ENCODE measurements at places on chromosomes 1 and 21.

GRCh38 chr1:41582004-41582325, 97.5 kb upstream of the EDN2 start:
- DNase-seq = no peak

GRCh38 chr1:176604461-176604860, 141.5 kb downstream of the PAPPA2 start:
- no peak for DNase-seq

DNA sequence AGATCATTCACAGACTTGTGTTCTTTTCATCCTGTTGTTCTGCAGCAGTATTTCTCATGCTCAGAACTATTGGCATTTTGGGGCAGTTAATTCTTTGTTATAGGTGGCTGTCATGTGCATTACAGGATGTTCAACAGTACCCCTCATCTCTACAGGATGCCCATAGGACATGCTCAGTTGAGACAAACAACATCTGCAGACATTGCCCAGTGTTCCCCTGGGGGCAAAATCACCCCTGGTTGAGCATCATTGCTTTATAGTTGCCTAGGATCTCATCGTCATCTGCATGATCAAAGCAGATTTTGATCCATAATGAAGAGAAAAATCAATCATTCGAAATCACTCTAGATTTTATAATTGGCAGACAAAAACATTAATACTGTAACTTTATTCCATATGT, 222.5 kb upstream of the CACYBP start:
- no peak for DNase-seq

- DNase-seq = no peak
Observed at GRCh38 chr1:818618-819291, 105.0 kb upstream of the SAMD11 start.

- no peak for DNase-seq
Observed at GRCh38 chr1:36257375-36257767, 33.1 kb downstream of the THRAP3 start.

- no peak for DNase-seq
Observed at GRCh38 chr1:235820061-235820460, 46.6 kb downstream of the LYST start.

DNA sequence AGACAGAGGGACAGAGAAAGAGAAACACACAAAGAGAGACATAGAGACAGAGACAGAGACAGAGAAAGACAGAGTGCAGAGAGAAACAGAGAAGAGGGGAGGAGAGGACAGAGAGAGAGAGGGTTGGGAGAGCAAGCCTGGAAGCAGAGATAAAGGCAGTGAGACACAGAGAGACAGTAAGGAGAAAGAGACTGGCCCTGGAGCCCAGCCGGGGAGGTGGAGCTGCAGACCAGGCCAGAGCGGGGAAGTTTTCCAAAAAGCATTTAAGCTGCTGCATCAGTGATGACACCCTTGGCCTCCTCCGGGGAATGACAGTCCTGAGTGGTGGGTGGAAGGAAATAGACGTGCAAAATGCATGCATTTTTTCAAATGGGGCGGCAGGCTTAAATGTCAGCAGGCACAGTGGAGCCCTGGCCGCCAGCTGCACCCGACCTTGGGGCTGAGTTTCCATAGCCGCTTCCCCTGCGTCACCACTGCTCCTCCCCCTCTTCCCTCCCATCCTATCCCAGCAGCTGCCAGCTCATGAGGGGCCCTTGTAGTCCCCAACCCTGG, 95.4 kb upstream of the KLHDC7A start:
- no peak for DNase-seq

- peak; percentile 1 for DNase-seq
Observed at GRCh38 chr21:45992301-45993209, 11.0 kb downstream of the COL6A1 start.

GRCh38 chr1:6245869-6246496, 2.0 kb downstream of the HES3 start:
- DNase-seq = peak; percentile 46

- DNase-seq = no peak
Observed at GRCh38 chr1:178540204-178540603, 27.3 kb downstream of the TEX35 start.

DNA sequence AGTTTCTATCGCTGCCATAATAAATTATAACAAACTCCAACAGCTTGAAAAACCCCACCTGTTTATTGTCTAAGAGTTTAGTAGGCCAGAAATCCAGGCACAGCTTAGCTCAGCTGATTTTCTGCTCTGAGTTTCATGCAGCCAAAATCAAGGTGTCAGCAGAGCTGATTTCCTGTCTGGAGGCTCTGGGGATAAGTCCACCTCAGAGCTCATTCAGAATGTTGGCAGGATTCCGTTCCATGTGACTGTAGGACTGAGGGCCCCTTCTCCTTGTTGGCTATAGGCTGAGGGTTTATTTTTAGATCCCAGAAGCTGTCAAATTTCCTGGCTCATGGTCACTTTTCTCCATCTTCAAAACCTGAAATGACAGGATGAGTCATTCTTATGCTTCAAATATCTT, 91.6 kb upstream of the CHODL start:
- no peak for DNase-seq

- no peak for DNase-seq
Observed at GRCh38 chr1:243496187-243496646, 240.4 kb downstream of the SDCCAG8 start.

GRCh38 chr1:65259816-65260215, 49.5 kb upstream of the DNAJC6 start:
- no peak for DNase-seq

- no peak for DNase-seq
Observed at GRCh38 chr1:84737590-84737989, 47.3 kb upstream of the SSX2IP start.

DNA sequence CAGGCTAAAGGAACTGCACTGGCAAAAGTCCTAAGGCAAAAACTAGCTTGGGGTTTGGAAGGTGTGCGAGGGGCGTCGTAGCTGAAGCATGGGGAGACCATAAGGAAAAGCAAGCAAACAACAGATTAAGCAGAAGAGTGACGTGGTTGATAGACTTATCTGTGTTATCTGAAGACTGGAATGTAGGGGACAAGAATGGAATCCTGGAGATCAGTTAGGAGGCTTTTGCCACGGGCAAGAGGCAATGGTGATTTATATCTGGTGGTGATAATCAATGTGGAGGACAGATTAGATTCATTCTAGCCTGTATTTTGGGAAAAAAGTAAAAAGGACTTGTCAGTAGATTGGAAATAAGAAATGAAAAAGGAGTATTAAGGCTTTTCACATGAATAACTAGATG, 97.4 kb downstream of the ITSN1 start:
- no peak for DNase-seq

DNA sequence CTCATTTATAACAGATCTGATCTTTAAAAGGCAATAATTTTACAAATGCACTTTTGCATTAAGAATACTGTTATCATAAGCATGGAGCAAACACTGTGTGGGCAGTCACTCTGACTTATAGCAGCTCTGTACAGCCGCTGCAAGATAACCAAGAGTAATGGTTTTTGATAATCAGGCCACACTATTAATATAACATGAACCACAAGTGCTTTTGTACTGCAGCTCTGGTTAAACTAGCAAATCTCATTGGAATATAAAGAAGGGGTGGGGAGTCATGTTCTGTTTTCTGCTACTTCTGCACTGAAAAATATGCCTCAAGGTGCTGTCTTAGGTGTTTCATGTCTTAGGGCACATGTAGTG, 357.4 kb downstream of the LMO4 start:
- DNase-seq = no peak

DNA sequence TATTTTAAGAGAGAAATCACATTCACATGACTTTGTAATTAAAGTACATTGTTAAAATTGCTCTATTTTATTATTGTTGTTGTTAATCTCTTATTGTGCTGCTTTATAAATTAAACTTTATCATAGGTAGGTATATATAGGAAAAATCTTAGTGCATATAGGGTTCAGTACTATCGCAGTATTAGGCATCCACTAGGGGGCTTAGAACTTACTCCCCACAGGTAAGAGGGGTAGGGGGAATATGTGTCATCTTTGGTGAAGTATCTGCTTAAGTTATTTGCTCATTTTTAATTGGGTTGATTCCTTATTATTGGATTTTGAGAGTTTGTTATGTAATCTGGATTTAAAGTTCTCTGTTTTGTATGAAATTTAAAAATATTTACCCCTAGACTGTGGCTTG, 385.2 kb downstream of the DUSP10 start:
- no peak for DNase-seq

DNA sequence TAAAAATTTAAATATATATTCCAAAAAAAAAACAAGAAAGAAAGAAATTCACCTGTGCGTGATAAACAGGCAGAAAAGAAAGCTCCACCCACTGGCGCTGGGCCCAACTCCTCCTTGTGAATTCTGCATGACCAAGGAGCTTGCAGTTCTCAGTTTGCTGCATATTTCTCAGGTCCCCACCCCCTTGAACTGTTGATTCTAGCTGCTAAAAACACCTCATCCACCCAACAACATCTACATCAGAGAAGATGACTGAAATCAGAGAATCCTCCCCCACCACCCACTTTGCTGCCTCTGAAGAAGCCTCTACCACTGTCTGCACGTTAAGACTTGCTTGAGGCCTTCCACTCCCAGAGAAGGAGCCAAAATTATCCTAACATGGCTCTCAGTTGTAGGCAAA, 104.8 kb downstream of the RGS2 start:
- no peak for DNase-seq

DNA sequence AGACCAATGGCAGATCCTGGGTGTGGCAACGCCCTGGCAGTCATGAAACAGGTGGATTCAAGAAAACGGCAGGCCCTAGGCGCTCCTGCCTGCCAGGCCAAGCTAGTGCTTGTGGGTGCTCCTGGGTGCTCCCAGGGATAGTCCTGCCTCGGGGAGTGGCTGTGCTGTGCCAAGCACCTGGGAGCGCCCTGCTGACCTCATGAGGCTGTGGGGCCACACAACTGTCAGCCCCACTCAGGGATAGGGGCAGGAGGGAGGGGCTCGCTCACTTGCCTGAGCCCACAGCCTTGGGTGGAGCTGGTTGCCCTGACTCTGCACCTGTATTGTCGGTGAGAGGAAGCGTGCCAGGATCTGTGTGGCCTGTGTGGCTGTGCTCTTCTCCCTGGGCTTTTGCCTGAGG, 9.4 kb downstream of the SNAP47 start:
- DNase-seq = no peak

DNA sequence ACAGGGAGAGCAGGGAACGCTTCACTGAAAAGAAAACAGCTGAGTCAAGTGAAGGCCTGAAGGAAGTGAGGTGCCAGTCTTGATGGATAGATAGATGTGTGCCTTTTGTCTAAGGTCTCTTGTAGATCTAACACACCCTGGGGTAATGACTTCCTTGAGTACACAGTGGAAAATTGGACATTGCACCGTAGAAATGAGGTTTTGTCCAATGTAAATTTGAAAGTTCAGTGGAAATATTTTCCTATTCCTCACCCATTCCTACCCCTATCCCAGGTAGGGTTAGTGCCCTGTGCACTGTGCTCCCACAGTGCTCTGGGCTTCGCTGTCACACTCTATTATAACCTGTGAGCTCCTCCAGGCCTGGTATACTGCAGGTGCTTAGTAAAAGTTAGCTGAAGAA, 24.3 kb downstream of the ZMYND12 start:
- DNase-seq = no peak

DNA sequence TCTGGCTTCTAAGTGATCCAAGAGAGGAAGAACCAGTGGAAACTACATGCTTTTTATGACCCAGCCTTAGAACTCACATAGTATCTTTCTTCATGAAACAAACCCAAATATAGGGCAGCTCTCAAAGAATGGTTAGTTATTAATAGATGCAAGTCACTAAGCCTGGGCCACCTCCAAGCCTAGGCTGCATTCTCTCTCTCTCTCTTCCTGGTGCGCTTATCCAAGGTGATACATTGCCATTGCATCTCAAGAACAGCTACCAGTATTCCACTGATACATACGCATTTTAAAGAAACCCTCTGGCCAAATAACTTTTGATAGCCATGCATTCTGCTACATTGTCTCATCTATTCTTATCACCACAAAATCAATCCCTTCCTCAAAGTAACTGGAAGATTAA, 455.6 kb upstream of the ADGRL2 start:
- no peak for DNase-seq

DNA sequence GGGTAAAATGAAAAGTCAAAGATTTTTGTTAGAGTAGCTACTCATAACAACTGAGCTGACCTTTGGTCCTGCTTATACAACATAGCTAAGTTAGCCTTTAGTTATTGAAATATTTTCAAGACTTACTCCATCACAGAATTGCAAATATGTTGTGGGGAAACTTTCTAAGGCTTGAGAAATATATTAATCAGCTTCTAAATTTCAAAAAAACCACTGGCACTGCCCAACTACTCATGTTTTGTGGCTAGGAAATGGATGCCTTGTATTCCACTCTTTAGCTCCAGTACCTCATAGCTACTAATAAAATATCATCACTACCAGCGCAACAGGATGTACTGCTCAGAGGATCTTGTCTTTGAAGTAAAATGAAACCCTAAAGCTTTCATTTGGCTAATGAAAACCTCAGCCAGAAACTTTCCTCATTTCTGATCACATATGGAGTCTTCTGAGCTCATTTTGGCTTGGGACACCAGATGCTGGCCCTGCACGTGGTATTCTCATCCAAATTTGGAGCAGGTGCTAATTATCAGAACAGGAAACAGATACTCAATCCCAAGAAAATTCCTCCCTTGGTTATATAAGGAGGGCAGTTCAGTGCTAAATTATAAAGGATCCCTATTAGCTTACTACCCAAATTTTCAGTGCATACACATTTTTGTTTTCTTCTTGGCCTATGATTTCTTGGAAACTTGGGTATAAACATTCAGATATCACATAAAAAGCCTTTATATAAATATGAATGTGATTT, 690.7 kb downstream of the ADGRL2 start:
- DNase-seq = no peak

GRCh38 chr1:236773919-236774318, 21.2 kb upstream of the MTR start:
- DNase-seq = no peak

DNA sequence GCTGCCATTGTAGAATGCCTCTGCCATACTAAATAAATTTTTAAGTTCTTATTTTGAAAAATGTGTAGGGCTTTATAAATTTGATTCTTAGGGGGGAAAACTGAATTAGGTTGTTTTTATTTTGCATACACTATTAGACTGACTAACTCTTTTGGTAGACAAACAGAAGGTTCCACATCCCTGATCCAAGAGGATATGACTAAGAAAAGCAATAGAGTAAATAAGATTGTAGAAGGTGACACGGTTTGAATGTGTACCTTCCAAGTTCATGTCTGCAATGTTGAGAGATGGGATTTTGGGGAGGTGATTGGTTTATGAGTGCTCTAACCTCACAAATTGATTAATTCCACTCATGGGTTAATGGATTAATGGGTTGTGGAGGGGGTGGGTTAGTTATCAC, 127.9 kb downstream of the GLUL start:
- no peak for DNase-seq

Data from stimulated activated CD4-positive, alpha-beta T cell treated with anti-CD3 and anti-CD28 coated beads, Interleukin-4, amount 100 ng/mL, for 1 hour (primary cell).